Epithelial cell of umbilical artery (primary cell): ENCODE measurements at places on chromosomes 1 and 21. TPM values are rescaled to one million over a fixed set of nuclear protein-coding genes. Genes with fewer than 3 reads are reported as not detected.

Gene SMG5
- 38.0 and 73.6 TPM in 2 replicates for total RNA-seq

Gene PDIK1L
- 4.5 and 7.4 TPM in 2 replicates for total RNA-seq

Gene NBPF20
- 0.97 and 2.3 TPM in 2 replicates for total RNA-seq

Gene ERICH3
- total RNA-seq = not detected in 2 replicates

Gene AADACL4
- total RNA-seq = not detected in 2 replicates

Gene BSND
- not detected in 2 replicates for total RNA-seq

Gene C8B
- total RNA-seq = not detected in 2 replicates

Gene KIF17
- total RNA-seq = 0.15 and 0.32 TPM in 2 replicates

Gene SLC35D1
- total RNA-seq = 5.5 and 9.3 TPM in 2 replicates

Gene C1orf116
- not detected in 2 replicates for total RNA-seq

Gene BCAR3
- total RNA-seq = 33.5 and 56.2 TPM in 2 replicates

Gene RAP1GAP
- total RNA-seq = under 0.01 TPM in 1 of 2 replicates, not detected in the other
